ENCODE measurements at places on chromosomes 11 and 22.

- no peak for DNase-seq
These were observed 109.3 kb downstream of the FBXO7 start for GRCh38 chr22:32583921-32584335.

GRCh38 chr22:32476281-32477195 is 1.9 kb downstream of the FBXO7 start:
- no peak for DNase-seq

- no peak for DNase-seq
These were observed 80.1 kb downstream of the MICAL3 start for GRCh38 chr22:17944256-17944655.

DNA sequence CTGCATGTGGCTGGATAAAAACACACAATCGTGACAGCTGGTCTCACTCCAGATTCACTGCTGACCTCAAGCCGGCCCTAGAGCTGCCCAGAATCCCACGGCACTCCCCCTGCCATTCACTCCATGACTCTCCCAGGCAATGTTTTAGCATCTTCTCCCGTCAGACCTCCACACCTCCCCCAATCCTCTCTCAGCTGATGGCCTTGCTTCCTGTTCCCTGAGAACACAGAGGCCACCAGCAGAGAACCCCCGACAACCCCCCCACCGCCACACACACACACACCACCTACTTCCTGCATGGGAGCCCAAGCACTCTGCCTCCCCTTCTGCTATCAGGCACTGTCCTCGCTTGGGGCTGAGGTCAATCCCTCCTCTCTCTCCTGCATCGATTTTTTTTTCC is 9.3 kb downstream of the TNKS1BP1 start:
- no peak for DNase-seq

- no peak for DNase-seq
These were observed 28.7 kb downstream of the GUCD1 start for GRCh38 chr22:24526191-24526590.

GRCh38 chr22:47207846-47208554 is 445.6 kb downstream of the TBC1D22A start:
- peak; percentile 43 for DNase-seq
